ENCODE measurements at places on chromosomes 11 and 22.

DNA sequence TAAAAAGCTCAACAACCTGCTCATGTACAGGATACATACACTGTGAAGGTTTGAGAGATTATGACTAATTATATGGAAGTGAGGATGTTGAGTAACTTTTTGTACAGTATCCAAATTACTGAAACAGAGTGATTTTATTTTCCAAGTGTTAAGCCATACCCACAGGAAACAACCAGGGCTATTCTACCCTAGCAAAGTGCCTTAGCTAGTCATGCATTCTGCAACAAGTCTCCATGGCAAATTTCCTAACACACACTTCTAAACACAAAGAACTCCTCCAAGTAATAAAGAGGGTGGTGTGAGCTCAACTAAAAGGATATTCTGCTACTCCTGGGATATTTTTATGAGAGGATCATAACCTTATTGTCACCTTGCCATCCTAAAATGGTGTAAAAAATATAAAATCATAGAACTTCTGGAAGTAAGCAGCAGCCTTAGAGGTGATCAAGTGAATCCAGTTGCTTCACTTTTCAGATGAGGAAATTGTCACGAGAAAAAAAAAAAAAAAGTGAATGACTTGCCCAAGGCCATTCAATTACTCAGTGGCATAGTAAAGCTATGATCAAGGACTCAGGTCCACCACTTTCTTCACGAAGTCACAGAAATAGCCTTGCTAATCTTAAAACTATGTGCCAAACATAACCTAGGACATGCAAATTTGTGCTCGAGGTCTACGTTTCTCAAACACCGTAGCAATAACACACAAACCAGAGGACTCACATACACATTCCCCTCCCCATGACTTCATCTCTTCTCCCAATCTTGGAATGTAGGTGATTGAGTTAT, 4.2 kb downstream of the LGR4 start:
- DNase-seq: no peak

DNA sequence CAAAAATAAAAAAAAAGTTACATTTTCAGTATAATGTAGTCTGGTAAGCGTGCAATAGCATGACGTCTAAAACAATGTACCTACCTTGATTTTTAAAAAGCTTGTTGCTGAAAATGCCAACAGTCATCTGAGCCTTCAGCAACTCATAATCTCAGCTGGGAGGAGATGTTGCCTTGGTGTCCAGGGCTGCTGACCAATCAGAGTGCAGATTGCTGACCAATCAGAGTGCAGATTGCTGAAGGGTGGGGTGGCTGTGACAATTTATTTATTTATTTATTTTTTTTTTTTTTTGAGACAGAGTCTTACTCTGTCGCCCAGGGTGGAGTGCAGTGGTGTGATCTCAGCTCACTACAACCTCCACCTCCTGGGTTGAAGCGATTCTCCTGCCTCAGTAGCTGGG, 17.8 kb downstream of the ZBED4 start:
- DNase-seq: no peak

- no peak for DNase-seq
These were observed 124.2 kb downstream of the SWAP70 start for GRCh38 chr11:9787981-9788521.

- no peak for DNase-seq
These were observed 1.7 kb upstream of the DIXDC1 start for GRCh38 chr11:111935317-111936039.

- DNase-seq: no peak
These were observed 1.9 kb upstream of the KDM2A start for GRCh38 chr11:67117176-67117575.

DNA sequence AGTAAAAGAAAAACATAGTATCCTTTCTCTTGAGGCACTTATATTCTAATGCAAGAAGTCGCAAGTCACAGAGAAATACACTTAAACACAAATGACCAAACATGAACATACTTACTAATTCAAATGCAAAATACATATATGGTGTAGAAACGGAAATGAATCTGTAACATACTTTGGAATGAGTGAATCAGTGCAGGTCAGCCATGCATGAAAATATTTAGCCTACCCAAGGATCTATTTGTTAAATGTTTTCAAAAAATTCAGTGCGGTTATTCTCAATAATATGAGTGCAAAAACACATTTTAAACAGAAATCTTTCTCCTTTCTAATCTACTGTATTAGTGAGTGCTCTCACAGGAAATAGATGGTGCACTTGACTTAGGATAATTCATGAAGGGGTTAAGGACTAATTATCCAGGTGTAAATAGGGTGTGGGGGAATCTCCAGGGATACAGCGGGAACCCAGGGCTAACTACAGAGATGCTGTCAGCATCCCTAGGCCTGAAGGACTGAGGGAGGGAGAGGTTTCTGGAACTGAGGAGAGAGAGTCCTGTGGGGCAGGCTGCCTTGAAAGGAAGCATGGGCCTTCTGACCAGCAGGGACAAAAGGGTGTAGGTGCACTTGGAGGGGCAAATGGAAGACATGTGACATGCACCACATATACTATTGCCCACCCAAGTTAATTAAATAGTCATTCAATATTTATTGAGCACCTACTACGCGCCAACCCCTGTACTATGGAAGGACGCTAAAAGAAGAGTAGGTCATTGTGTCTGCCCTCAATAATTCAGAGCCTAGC, 139.2 kb downstream of the MAML2 start:
- DNase-seq: no peak

DNA sequence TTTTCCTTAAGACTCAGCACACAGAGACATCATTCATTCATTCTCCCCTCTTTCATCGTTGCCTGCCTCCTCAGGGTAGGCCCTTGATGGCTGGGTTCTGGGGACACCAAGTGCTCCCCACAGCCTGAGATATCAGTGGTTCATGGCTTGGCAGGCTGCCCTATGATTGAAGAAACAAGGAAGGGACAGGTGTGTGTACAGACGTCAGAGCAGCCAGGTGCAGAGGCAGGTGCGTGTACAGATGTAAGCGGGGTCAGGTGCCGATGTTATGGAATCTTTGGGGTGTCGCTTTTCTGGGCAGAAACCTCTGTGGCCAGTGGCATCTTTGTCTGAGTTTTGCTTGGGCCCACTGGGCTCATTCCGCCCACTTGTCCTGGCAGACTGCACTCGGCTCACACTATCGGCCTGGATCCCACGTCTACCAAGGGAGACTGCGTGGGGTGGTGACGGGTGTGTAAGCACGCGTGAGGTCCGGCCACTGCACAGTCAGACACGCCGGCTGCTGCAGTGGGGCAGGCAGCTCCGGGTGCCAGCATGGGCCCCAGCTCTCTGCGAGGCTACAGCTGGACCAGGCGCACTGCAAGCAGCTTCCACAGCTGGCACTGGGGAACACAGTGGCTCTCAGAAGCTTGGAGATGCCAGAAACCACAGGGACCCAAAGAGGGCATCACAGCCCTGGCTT, 20.9 kb upstream of the KIAA0930 start:
- no peak for DNase-seq

GRCh38 chr11:116948391-116948790, 111.0 kb upstream of the APOA1 start:
- no peak for DNase-seq

GRCh38 chr11:109112261-109112660, 309.7 kb upstream of the C11orf87 start:
- no peak for DNase-seq

DNA sequence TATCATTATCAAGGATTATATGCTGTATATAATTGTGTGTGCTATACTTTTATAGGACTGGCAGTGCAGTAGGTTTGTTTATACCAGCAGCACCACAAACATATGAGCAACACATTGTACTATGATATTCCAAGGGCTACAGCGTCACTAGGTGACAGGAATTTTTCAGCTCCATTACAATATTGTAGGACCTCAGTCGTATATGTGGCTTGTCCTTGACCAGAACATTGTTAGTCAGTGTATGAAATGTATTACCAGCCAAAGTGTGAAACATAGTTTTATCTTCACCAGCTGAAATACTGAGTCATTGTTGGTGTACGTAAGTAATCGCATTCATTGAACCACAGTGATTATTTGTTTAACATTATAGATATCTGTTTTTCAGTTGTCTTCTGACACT, 20.4 kb downstream of the JHY start:
- no peak for DNase-seq

DNA sequence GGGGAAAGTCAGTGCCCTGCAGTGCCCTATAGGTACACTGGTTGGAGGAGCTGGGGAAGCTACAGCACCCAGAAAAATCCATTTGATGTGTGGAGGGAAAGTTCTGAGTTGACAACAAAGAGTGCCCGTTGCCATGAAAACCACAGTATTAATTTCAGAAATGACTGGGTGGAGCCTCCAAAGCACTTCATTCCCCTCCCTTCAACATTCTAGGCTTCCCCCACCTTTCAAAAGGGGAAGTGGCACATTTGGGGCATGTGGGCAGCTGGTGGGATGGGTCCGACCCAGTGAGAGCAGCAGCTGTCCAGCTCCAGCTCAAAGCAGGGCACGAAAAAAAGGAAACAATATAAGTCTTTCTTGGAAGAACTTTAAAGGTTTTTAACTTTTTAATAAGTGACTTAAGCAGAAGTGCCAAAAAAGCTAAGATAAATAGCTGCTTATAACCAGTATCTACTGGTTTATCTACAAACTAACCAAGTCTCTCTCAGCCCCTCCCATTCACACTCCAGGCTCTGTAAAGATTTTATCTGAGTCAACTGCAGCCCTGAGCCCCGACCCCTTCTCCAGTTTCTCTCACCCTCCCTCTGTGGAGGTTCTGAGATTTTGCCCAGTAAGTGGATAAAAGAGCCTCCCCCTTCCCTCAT, 9.0 kb upstream of the AHNAK start:
- DNase-seq: peak; percentile 76

- no peak for DNase-seq
These were observed 112.3 kb upstream of the GRK3 start for GRCh38 chr22:25452116-25452700.

DNA sequence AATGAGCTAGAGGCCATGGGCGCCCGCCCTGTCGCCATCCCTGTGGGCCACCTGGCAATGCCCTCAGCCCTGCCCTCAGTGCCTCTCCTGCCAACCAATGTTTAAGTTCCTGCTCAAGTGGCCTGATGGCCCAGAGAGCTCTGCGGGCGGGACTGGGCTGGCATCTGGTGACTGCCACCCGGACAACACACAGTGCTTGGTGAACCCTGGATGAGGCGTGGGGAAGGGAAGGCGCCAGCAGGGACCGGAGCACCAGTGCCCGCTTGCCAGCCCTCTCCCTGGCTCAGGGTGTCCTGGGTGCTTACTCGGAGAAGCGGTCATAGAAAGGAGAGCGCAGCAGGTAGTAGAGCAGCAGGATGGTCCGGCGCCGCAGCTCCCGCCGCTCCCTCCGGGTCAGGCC, 4.2 kb downstream of the PEX16 start:
- no peak for DNase-seq

- no peak for DNase-seq
These were observed 27.5 kb upstream of the PLAAT3 start for GRCh38 chr11:63641727-63642126.

GRCh38 chr22:32317524-32317923, 40.1 kb upstream of the RFPL3 start:
- no peak for DNase-seq

- DNase-seq: no peak
These were observed 12.6 kb downstream of the TECTA start for GRCh38 chr11:121113611-121114010.

GRCh38 chr11:110762590-110762989, 50.4 kb upstream of the ARHGAP20 start:
- DNase-seq: no peak

- DNase-seq: no peak
These were observed 491.8 kb downstream of the ETS1 start for GRCh38 chr11:128095466-128095981.

DNA sequence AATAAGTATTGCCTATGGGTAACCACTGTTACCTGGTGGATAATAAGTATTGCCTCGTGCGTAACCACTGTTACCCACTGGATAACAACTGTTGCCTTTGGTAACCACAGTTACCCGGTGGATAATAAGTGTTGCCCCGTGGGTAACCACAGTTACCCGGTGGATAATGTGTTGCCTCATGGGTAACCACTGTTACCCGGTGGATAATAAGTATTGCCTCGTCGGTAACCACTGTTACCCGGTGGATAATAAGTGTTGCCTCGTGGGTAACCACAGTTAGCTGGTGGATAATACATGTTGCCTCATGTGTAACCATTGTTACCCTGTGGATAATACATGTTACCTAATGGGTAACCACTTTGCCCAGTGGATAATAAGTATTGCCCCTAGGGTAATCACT, 9.8 kb upstream of the NXPE4 start:
- DNase-seq: no peak

- DNase-seq: no peak
These were observed 185.5 kb downstream of the LRRC4C start for GRCh38 chr11:41273908-41274307.

GRCh38 chr11:23226331-23227077, 366.2 kb upstream of the CCDC179 start:
- DNase-seq: no peak

DNA sequence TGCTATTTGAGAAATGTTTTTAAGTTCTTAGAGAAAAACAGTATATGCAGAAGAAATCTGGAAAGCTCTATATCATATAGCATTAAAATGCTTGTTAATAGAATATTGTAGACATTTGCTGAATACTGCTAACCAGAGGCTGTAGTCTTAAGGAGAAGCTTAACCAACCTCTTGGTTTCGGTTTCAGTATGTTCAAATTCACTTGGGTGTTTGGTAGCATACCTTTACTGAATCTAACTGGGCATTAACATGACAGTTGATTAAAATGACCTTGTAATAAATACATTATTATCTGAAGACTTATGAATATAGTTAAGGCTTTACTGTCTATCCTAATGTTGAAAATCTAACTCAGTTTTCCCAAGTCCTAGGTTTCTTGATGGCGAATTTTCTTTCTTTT, 5.4 kb downstream of the PCF11 start:
- peak; percentile 17 for DNase-seq

DNA sequence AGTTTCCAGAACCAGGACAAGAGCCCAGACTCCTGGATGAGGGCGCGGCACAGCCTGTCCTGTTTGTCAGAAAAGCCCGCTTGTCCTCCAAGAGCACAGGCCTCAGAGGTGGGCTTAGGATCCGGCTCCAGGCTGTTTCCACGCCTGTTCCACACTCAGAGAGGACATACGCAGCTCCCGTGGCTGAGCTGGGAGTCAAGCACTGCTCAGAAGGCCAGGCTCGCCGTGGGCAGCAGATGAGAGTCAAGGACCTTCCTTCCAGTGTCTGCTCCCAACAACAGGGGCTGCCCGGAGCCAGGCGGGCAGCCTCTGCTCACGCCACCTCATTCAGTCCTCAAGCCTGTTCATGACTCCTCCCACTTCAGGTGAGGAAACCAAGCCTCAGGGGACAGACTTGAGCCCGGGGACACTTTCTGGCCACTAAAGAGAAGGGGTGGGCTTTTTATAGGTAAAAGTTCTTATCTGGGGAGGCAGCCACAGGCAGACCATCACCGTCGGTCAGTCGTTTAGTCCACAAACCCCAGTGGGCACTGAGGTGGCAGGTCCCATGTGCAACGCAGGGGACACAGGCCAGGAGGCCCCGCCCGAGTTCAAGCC, 3.8 kb downstream of the CYB5R3 start:
- no peak for DNase-seq

DNA sequence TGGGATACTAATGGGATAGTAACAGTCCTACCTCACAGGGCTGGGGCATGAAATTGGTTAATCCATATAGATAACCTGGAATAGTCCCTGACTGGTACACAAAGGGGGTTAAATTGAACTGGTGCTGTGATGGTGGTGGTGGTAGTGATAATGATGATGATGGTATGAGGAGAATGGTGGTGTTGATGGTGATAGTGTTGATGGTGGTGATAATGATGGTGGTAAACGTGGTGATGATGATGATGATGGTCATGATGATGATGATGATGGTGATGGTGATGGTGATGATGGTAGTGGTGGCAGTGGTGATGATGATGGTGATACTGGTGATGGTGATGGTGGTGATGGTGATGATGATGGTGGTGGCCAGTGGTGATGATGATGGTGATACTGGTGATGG, 38.7 kb downstream of the SMIM38 start:
- DNase-seq: no peak

All from CD4-positive, alpha-beta T cell treated with Interleukin-6 at 100 ng/mL for 8 hours (primary cell).